ENCODE measurements at places on chromosomes 7 and 10.
A peak's percentile ranks its signal among the peaks of the same experiment; 100 is the strongest.

- no peak for DNase-seq
Measured at GRCh38 chr10:130364631-130365411, 228.6 kb downstream of the GLRX3 start.

DNA sequence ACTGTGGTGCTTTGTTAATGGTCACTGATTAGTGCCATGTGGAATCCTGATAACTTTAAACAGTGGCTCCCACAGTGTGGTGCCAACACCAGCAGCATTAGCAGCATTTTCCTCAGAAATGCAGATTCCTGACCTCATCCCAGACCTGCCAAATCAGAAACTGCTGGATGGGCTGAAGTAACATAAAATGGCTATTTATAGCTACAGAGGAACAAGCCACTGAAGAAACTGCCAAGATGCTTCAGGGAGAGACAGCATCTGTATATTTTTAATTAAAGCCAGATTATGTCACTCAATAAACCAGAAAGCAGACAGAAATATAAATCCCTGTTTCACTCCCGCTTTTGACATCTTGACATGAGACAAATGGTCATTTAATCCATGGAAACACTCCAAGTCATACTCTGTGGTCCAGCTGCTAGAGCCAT lies 178.5 kb downstream of the AMPH start:
- DNase-seq, result no peak

DNA sequence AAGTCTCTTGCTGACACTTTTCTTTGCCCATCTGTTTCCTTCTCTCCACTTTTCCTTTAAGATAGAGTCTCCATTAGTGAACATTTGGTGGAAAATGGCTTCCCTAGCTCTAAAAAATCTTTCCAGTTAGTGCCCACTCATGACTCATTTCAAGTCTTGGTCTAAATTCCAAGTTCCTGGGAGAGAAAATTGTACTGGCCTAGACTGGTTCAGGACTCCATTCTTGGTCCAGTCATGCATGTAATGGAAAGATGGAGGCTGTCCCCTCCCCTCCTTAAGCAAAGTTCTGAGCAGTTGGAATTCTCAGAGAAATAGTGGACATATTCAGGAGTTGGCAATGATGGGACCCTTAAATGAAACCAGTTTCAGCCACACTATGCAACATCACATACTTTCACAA lies 3.8 kb upstream of the ALDH18A1 start:
- DNase-seq, result no peak

DNA sequence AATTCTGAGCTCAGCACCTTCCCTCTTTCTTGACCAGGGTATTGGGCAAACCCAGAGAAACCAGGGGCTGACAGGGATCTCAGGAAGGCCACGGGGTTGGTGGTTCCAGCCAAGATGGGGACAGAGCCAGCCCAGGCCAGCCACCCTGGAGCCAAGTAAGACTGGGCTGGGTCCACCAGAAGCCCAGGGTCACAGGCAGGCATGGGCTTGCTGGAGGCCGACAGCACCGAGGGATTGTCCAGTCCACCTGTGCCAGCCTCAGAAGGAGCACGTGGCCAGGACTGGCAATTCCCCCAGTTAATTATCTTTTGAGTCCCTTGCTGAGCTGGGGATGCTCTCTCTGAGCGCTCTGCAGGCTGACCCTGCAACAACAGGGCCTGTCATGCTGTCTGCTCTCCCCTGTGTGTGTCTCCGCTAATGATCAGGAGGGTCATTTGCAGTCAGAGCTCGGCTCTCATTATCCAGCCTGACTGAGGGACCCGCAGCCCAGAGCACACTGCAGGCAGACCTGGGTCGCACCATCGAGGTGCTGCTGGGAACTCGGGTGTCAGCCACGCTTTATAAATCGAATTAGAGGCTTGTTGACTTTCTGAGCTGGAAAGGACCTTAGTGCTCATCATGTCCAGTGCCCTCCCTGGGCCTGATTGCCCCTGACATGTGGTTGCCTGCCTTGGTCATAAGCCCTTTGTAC lies 69.5 kb upstream of the PPIF start:
- DNase-seq, result no peak

DNA sequence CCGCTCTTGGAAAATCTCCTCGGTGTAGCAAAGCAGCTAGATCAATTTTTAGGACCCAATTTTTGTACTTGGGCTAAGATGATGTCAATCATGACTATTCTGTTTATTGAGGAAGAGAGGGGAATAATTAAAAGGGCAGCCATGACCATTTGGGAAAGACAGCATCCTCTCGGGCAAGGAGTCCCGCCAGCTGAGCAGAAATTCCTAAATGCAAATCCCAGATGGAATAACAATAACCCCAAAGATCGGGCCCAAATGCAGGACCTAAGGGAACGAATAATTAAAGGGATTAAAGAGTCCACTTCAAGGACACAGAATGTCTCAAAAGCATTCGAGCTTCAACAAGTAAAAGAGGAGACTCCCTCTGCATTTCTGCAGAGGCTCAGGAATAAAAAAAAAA lies 18.7 kb downstream of the COL17A1 start:
- no peak for DNase-seq

DNA sequence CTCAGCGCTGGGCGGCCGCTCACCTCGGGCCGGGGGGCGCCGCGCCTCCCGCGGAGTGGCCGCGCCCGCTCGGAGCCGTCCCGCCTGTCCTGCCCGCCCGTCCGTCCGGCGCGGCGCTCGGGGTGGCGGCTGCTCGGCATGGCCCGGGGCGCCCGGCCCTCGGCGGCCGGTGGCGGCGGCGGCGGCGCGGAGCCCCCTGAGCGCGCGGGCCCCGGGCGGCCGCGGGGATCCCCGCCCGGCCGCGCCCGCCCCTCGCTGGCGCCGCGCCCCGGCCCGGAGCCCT lies 338 bp downstream of the SDK1 start:
- peak; percentile 40 for DNase-seq

- DNase-seq, result no peak
Measured at GRCh38 chr7:2623698-2624014, 8.1 kb upstream of the TTYH3 start.

DNA sequence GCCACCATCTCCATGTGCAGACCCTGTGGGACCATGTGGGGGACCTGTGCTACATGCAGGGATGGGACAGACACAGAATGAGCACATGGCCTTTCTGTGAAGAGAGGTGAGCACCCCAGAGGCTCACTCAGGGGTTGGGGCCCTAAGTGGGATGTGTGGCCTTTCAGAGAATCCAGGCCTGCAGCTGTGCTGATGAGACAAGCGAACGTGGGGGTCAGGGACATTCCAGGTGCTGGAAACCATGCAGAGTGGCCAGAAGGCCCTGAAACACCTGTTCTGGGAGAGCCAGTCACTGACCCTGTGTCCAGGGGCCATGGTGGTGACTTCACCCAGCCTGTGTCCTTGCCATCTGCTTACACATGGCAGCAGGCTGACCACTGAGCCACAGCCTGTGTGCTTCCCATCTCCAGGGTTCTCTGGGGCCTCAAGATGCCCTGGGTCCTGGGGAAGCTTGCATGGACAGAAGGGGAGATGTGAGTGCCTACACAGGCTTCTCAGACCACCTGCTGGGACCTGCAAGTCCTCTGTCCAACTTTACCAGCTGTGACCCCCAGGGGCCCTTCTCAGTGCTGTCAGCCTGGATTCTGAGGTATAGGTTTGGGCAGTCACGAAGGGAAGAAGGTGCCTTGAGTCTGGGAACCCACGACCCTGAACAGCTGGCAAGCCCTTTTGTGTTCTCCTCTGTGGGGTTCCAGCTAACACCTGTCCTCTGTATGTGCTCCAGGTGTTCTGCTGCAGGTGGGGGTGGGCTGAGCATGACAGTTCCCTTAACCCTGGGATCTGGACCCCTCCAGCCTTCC lies 17.6 kb downstream of the RAMP3 start:
- no peak for DNase-seq

GRCh38 chr10:101839002-101839401 lies 4.6 kb downstream of the KCNIP2 start:
- DNase-seq, result no peak

DNA sequence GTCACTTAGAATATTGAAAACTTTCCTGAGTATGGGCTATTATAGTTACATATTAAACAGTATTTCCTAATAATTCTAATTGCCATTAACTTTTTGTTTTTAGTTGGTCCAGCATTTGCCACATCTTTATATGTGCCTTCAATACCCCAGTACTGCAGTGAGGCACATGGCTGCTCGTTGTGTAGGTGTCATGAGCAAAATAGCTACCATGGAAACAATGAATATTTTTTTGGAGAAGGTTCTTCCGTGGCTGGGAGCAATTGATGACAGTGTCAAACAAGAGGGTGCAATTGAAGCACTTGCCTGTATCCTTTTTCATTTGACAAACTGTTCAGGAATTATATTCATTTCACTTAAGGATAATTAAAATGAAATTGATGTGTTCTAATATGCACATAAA lies 72.7 kb downstream of the BTAF1 start:
- no peak for DNase-seq

DNA sequence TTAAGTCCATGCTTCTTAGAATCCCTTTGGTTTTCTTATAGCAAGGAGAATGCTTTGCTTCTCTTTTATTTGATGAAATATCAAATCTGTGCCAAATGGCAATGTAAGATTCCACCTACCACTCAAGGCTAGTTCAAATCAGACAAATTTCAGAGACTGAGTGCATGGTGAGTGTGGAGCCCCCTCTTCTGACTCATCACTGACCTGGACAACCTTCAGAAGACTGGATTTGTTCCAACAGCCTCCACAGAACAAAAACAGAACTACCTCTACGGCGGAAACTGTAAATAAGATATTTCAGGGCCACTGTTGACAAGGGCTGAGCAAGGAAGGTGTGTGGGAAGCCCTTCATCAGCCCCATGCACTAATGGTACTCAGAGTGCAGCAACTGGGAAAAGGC lies 21.1 kb downstream of the NCAPG2 start:
- no peak for DNase-seq

DNA sequence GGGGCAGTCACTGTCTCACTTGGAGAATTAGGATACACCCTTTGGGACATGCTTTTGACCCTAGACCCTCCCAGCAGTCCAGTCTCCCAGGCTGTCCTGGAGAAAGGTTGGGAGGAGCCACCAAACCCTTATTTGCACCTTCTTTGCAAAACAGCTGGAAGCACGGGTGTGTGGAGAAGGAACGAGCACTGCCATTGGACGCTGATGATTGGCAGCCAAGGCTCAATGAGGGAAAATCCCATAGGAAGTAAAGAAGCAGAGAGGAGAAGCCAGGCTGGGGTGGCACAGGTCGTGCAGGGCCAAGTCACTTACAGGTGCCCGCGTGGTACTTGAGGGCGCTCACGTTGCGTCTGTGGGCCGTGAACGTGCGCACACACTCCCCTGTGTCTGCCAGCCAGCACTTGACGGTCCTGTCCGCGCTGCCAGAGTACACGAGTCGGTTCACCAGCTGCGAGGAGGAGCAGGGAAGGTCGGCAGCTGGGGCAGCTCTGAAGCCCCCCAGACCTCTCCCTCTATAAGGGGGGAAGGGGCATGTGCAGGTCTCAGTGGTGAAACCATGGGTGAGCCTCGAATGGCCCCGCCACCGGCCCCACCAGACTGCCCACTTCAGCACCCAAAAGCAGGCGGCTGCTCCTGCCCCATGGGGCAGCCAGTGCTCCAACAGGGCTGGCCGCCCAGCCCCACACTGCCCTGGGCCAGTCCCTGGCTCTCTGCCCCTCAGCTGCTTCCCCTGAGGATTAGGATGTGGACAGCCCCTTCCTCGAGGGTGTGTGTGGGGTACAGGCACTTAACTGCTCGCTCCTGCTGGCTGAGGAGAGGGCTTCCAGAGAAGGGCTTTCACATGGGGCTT lies 24.8 kb downstream of the WDR86 start:
- DNase-seq, result no peak

DNA sequence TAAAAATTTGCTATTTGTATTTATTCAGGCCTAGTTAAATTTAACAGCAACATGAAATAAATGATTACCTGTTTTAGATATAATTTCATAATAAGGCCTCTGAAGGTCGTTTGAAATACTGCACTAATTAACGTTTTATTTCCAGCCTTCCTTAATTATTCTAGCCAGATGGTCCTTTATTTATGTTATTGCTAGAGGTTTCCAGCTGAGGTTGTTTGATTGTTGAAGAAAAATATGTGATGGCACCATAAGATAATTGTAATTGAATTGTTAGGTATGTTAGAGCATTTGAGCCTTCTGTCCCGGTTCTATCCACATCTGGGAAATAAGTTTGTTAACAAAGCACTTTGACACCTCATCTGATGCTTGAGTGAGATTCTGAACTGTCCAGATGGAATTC lies 556.1 kb downstream of the ATRNL1 start:
- no peak for DNase-seq

DNA sequence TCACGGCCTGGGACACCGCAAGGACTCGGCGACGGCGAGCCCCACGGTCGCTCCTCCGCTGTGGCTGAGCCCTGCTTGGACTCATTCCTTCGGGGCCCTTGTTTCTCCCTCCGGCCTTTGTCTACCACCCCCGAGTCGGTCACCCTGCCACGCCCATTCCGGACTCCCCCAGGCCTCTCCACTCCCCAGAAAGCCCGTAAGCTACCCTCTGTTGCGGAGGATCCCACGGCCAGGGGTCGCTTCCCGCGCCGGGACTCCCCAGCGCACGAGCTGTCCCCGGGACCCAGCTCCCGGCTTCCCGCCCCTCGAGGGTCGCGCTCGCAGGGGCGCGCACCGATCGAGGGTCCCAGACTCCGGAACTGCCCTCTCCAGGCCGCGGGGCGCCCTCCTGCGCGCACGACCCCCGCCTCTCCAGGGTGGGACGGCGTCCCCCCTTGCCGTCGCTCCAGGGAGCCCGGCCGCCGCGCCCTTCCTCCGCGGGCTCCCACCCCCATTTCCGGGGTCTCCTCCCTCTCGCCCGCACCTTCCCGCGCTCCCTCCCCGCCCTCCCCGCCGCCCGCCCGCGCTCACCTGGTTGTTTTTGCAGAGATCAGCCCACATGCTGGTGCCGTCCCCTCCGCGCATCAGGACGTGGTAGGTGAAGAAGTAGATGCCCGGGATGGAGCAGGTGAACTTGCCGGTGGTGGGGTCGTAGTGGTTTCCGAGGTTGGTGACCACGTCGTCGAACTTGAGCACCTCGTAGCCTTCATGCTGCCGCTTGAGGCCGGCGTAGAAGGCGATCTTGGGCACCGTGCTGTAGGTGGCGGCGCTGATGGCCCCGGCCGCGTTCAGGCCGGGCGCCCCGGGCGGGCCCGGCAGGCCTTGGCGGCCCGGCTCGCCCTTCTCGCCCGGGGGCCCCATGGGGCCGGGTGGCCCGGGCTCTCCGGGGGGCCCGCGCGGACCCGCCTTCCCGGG lies 1.5 kb downstream of the C1QL3 start:
- DNase-seq, result peak; percentile 64

GRCh38 chr7:158655507-158655906 lies 49.1 kb downstream of the NCAPG2 start:
- DNase-seq, result no peak

GRCh38 chr7:89183712-89184111 lies 388.2 kb upstream of the TEX47 start:
- no peak for DNase-seq

DNA sequence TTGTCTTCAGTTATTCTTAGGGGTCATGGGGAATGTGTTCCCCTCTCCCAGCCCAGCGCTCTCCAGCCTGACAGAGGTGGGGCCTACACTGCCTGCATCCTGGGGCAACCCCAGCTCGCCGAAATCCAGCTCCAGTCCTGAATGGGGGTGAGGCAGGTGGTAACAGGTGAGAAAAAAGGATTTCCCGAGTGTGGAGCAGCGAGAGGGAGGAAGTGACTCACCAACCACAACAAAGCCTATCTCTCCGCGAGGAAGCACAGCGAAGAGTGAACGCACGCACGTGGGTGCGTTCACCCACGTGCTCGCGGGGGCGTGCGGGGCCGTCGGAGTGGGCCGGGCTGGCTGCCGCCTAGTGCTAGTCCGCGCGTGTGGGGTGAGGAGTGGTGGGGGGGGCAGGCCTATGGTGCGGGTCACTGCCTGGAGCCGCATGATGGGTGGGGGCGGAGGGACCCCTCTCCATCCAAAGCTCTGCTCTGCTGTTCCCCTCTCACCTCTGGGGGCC lies 855 bp upstream of the PALD1 start:
- peak; percentile 67 for DNase-seq
